ENCODE measurements at places on chromosomes 3 and 15. TPM values are rescaled to one million over a fixed set of nuclear protein-coding genes. Genes with fewer than 3 reads are reported as not detected.

Gene CNTN3
- 0.68 TPM for total RNA-seq

Gene ALDH1A3
- total RNA-seq: 355 TPM

Gene TGM4
- total RNA-seq: 0.34 TPM

Gene OR5AC2
- not detected for total RNA-seq

Gene CIB1
- 27.0 TPM for total RNA-seq

Gene CCR3
- 0.07 TPM for total RNA-seq

Gene FGD5
- total RNA-seq: under 0.01 TPM

Gene UROC1
- total RNA-seq: not detected
